ENCODE measurements at places on chromosomes 12 and 14.

- no peak for DNase-seq
Measured at GRCh38 chr14:53955671-53956426, 776 bp downstream of the BMP4 start.

DNA sequence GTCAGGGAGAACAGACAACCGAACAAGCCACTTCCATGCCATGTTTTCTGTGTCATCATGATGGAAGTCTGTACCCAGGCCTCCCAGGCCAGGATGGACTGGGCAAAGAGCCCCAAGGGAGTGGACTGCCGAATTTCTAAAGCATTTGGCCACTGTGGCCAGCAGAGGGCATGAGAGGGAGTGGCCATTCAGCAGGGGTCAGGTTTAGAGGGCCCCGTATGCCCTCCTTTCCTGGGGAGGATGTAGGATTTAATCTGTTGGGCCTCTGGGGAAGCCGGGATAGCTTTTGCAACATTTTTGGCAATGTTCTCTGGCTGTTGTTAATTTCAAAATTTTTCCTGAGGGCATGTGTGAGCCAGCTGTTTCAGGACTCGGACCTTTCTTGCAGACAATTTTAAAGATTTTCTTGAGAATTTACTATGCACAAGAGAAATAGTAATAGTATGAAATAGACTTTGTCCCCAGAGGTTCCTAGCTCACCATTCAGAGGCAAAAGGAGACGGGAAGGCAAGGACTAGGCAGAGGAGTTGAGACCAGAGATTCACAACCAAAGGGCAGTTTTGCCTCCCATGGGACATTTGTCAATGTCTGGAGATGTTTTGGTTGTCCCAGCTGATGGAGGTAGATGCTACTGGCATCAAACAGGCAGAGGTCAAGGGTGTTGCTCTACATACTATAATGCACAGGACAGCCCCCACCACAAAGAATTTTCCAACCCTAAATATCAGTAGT is 18.0 kb downstream of the ACACB start:
- no peak for DNase-seq

- no peak for DNase-seq
Measured at GRCh38 chr12:56321027-56321426, 5.2 kb upstream of the CNPY2 start.

- peak; percentile 24 for DNase-seq
Measured at GRCh38 chr14:57833323-57833722, 32.6 kb downstream of the SLC35F4 start.

DNA sequence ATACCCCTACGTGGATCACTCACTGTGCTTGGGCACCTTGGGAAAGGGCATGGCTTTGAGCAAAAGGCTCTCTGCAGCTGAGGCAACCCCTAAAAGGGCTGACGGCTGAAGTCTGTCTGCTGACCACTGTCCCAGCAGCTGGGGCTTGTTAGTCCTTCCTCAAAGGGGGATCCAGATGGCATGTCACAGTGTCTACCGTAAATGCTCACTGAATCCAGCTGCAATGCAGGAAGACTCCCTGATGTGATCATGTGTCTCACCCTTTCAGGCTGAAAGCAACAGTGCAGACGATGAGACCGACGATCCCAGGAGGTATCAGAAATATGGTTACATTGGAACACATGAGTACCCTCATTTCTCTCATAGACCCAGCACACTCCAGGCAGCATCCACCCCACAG is 12.4 kb downstream of the OAS1 start:
- no peak for DNase-seq
